Iris pigment epithelial cell (primary cell): ENCODE measurements at places on chromosomes 12 and 14.

- DNase-seq = peak; percentile 59
These were observed 111.6 kb downstream of the SCAF11 start for GRCh38 chr12:45878630-45879255.

GRCh38 chr14:41606532-41607303, at the start of gene LRFN5:
TSS of gene LRFN5 (plus strand) at chr14:41606876.
- peak; percentile 47 for DNase-seq

- DNase-seq = peak; percentile 22
These were observed 304.8 kb upstream of the OR4E1 start for GRCh38 chr14:21978184-21978998.

GRCh38 chr14:26204728-26205479, 392.9 kb downstream of the NOVA1 start:
- DNase-seq = no peak

GRCh38 chr14:68967459-68967940, 11.6 kb downstream of the ACTN1 start:
- DNase-seq = no peak

- peak; percentile 16 for DNase-seq
These were observed 199.7 kb downstream of the ANO2 start for GRCh38 chr12:5745251-5745888.

GRCh38 chr14:99549684-99550083, 54.3 kb downstream of the CCDC85C start:
- DNase-seq = no peak

DNA sequence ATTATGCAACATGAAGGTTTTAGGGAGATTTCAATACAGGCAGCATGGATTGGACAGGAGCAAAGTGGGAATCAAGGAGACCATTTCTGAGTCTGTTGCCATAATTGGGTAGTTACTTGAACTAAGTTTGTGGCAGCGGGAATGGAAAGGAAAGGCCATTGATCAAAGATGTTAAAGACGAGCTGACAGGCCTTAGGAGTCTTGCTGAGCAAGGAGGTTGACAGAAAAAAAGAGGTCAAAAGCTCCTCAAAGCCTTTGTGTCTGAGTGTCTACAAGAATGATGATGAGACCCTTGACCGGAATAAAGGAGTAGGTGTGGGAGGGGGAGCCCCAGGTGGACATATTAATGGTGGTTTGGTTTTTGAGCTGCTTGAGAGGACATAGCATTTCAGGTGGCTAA, 9.4 kb downstream of the PLEKHA5 start:
- no peak for DNase-seq

DNA sequence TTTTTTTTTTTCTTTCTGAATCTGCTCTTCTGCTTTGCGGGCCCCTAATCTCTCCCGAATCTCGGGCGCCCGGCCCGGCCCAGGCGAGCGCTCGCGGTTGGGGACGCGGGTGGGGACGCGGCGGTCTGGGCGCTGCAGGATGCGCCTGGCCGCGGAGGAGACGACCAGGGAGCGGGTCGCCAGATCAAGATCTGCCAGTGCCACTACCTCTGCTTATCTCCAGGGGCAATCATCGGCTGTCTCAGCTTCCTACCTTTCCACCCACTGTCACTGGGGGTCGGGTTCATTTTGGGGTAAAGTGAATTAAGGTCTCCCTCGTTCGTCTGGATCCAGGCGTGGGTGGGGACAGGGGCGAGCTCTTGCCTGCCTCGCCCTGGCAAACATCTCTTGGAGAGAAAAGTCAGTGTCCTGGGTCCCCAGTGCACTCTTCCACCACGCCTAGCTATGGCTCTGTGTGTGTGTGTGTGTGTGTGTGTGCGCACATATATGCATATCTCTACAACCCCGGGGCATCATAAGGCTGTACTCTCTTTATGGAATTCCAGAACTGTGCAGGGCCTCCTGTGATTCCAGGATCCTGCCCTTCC, 422.3 kb downstream of the VRK1 start:
- no peak for DNase-seq

DNA sequence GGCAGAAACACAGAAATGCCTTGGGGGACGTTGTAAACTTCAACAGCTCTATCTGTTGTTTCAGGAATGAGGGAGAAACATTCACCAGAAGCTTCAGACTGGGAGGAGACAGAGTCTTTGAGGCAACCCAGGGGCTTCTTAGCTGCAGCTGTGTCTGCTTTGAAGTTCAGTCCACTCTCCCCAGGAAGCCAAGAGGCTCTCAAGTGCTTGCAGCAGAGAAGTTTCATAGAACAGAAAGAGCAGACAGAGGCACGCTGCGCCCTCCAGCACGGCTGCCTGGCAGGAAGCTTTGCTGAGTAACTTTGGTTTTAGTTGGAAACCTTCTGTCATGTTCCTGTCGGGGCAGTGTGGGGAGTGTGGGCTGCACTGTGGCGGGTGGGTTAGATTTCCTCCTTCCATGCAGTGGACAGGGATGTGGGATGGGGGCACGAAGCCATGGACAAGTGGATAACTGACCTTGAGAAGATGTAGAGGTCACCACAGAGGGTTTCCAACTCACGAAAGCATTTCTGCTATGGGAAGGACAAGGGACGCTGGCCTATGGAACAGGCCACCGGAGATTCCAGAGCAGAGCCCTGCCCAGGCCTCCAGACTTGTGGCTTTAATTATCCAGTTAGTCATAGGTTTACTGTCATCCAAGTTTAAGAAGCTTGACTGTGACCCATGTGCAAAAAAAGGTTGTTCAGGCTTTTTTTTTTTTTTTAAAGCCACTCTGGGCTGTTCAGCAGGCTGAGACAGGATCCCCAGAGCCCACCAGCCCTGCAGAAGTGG, 107.7 kb downstream of the ARF6 start:
- DNase-seq = peak; percentile 85

- peak; percentile 12 for DNase-seq
These were observed 200.7 kb downstream of the SLC2A13 start for GRCh38 chr12:39905152-39905551.

- no peak for DNase-seq
These were observed 191.8 kb downstream of the SLC16A7 start for GRCh38 chr12:59787610-59788009.

GRCh38 chr12:69415471-69416275, 54.5 kb upstream of the FRS2 start:
- DNase-seq = peak; percentile 92

DNA sequence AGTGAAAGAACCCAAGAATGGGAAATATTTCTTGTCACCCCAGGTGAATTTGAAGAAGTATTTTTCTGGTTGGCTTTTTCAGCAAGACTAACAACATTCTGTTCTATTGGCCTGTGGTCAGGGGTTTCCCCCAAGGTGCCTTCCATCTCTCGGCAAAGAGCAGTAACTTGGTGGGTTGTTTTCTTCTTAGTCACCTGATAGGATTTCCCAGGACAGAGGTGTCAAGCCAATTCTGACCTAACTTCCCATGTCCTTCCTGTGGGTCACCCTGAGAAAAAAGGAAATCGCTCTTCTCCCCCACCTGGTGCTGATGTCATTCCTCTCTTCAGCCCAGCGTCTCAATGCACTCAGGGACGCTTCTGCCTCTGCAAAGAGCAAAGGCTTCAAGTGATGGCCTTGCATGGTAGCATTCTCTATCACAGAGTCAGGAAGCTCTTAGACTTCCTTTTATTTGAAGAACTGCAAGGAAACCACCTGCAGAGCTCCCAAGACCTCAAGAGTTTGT, 16.1 kb upstream of the IFNG start:
- DNase-seq = no peak

DNA sequence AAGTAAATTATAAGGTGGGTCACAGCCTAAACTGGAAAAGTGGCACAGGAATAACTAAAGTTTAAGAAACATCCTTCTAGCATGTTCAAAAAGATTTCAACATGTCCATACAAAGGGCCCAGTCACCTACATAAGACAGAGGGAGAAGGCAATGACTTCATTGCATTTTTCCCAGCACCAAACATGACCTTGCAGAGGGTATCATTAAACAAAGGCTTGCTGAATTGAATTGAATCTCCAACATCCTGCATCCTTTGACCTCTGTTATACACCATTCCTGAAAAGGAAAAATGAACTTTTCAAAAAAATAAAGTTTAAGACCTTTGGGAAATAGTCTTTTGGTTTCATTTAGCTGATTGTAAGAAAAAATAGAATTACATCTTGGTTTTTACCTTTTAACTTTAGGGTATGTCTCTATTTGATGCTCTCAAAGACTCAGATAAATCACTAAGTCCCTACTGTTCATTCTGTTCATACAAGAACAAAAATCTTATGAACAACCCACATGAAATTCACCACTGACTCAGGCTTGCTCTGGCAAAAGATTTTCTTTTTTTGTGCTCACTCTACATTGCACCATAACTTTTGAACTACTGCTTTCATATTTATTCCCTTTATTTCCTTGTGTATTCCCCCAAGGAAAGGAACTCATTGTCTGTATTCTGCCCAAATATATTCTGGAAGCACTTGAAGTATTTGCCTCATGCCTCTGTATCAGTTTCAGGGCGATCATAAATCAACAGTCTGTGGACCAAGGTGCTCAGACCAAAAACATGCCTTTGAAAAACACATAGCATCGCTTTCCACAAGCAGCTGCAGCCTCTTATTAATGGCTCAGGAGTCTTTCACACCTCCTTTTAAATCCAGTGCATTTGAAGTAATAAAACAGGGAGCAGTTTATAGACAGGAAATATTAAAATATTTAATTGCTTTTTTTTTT, 121.7 kb downstream of the DUSP6 start:
- DNase-seq = peak; percentile 67

DNA sequence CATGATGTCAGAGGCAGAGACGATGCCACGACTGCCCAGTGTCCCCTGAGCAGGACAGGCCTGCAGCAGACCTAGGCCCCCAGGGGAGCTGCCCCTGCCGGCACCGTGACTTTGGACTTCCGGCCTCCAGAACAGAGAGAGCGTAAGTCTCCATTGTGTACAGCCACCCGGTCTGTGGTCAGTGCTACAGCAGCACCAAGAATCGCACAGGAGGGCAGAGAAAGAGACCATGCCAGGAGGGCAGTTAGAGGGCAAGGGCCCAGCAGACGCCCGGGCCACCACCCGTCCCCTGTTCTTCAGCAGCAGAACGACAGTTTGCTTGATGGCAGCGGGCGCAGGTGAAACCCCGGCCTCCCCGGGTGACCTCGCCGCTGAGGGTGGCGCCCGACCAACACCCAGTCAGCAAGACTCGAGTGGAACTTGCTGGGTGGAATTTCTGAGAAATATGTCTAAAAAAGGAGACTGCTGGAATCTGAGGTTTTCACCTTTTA, 19.7 kb downstream of the GALNT9 start:
- no peak for DNase-seq

DNA sequence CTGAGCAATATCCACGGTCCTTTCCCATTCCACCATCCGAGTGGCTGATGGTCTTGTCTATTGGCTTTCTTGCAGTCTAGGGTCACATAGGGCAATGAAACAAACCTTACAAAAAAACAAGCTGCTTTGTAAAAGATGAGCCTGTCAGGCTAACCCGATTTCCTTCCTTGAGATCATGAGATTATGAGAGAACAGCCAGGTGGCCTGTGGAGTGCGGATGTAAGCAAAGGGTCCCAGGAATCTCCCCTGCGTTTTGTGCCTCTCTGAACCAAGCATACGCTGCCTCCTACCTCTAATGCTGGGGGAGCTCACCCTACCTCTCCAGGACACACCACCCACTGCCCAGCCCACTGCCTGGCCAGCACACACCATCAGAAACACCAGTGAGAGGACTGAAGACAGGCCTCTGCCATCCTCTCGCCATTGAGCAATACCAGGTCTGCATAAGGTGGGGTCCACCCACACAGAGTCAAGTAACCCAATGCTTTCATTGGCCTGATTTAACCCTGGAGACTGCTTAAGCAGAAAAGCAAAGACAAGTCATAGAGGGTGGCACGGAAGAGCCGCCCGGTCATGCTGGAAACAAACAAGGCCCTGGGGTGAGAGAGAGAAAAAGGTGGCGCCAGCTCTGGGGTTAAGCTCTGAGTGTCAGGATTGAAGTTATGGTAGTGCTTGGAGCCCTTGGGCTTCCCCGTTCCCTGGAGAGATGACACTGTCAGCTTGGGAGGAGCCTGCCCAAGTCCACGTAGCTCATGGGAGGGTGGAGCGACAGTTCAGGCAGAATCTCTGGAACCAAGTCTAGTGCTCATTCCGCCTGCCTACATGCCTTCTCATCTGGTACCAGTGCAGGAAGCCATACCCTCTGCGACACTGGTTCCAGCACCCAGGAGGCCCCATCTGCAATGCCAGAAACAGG, 46.6 kb downstream of the CALM1 start:
- no peak for DNase-seq

DNA sequence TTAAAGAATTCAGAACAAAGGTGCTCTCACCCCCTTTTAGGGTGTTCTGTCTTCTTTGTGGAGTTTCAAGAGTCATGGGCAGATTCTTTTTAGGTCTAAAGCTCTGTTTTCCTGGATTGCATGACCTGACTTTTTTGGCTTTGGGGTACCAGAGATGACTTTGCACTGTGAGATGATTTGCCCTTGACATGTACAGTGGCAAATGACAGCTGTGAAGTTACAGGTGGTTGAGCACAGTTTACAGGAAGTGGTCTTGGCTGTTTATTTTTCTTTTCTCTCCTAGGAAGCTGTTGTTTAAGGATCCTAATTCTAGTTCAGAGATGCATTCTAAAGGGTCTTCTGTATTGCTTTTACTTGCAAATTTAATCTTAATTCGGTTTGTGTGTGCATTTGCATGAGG, 83.8 kb upstream of the METAP2 start:
- DNase-seq = no peak

GRCh38 chr12:108804271-108804953, 53.0 kb downstream of the SSH1 start:
- peak; percentile 89 for DNase-seq

DNA sequence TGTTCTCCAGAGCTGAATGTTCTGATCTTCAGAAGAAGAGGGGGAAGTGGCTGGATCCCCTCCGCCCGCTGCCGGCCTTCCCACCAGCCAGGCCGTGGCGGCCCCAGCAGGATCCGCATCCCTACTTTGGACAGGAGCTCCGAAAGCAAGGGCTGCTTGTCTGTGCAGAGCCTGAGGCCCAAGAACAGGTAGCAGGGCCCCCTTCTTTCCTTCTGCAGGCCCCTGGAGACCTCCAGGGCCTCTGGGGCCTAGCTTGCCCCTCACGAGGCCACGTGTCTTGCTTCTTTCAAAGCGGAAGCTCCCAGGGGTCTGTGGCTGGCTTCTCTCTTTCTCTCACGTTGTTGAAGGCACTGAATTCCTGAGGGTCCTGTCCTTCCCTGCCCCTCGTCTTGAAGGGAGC, 13.2 kb downstream of the PGF start:
- DNase-seq = no peak

GRCh38 chr12:123384994-123385376, 1.1 kb downstream of the KMT5A start:
- DNase-seq = peak; percentile 44
